ENCODE measurements at places on chromosomes 5 and 9.

GRCh38 chr9:104118916-104119315 is 24.8 kb downstream of the SMC2 start:
- no peak for DNase-seq

GRCh38 chr5:79512049-79512448 is 1.9 kb downstream of the HOMER1 start:
- DNase-seq: no peak

- DNase-seq: no peak
Measured at GRCh38 chr9:128411364-128412119, 9.1 kb upstream of the CERCAM start.

- no peak for DNase-seq
Measured at GRCh38 chr9:121688146-121688680, 36.8 kb downstream of the DAB2IP start.

- no peak for DNase-seq
Measured at GRCh38 chr5:143427122-143427735, 23.7 kb upstream of the NR3C1 start.

- DNase-seq: no peak
Measured at GRCh38 chr9:131228988-131229387, 47.3 kb downstream of the FAM78A start.
